ENCODE measurements at places on chromosomes 1 and 21.

DNA sequence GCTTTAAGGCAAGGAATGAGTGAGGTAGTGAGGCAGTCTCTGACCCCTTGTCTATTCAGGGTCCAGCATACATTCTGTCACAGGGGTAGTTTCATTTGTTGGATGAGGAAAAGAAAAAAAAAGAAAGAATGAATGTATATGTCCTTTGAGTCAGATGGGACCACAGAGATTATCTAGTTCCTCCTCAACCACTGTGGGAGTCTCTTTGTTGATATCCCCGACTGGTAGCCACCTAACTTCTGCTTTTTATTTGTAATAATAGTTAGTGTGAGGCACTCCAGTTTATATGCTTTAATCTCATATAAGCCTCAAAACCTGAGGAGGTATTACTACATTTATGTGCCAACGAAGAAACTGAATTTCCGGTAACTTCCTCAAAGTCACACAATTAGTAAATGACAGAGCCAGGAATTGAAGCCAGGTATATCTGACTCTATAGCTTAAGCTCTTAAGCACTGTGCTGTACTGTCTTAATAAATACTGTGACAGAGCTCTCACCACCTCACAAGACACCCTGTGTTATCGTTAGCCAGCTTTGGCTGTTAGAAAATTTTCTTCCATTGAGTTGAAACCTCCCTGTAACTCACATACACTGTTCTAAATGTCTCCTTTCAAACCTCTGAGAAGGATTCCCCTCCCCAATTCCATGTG, 82.2 kb downstream of the MDM4 start:
- DNase-seq: no peak

GRCh38 chr1:229440851-229441537, 7.1 kb upstream of the ACTA1 start:
- peak; percentile 65 for DNase-seq

DNA sequence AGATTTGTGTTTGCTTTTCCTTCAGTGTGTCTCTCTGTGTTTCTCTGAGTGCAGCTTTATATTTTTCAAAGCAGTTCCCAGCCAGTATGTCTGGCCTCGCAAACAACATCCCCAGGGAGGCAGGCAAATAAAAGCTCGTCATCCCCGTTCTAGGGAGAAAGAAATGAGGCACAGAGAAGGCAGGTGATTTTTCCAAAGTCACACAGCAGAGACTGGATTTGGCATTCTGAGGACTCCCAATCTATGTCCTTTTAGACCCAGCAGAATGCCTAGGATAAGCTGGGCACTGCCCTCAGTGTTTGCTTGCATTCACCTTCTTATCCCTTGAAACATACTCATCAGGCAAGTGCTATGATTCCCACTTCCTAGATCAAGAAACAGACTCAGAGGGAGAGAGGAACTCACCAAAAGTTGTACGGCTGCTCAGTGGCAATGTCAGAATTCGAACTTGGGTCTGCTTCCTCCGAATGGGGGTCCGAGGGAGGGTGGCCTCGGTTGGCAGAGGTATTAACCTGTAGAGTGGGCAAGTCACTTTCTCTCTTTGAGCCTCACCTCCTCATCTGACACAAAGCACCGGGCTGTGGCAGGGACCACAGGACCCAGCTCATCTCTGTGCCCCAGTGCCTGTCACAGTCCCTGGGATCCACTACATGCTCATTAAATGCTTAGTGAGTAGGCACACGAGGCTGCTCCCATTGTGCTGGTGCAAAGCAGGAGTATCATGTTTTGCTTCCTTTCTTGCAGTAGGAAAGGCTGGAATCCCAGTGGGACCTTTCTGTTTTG, 4.2 kb downstream of the RAP1GAP start:
- no peak for DNase-seq

DNA sequence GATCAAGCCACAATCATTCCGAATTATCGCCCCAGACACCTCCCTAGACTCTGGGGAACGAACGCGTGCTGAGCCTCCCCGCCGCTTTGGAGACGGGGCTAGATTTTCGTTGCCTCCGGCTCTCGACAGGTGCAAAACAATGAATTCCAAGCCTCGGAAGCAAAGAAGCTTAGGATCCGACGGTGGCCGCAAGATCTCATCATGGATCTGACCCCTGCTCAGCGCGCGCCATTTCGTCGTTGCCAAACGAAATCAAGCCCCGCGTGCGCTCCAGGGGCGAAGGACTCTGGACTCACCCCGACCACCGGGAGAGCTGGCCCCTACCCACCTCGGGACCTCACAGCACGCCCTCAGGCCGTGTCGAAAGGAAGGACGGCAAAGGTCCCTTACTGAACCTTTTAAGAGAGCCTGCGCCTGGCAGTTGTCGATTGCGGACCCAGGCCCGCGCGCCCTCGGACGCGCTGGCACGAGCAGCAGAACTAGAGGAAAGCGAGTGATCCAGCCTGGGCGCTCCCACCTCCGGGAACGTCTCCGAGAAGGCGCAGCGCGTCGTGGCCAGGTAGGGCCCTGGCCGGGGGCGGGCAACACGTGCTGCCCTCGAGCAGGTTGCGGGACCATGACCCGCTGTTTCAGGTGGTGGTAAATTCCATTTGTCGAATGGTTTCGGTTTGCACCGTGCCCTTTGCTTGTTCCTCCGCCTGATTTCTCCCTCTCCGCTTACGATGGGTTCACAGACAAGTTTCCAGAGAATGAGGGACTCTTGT, 1.6 kb upstream of the RUNX3 start:
- no peak for DNase-seq

- peak; percentile 53 for DNase-seq
These were observed 59.2 kb upstream of the SSBP3 start for GRCh38 chr1:54465351-54465811.

DNA sequence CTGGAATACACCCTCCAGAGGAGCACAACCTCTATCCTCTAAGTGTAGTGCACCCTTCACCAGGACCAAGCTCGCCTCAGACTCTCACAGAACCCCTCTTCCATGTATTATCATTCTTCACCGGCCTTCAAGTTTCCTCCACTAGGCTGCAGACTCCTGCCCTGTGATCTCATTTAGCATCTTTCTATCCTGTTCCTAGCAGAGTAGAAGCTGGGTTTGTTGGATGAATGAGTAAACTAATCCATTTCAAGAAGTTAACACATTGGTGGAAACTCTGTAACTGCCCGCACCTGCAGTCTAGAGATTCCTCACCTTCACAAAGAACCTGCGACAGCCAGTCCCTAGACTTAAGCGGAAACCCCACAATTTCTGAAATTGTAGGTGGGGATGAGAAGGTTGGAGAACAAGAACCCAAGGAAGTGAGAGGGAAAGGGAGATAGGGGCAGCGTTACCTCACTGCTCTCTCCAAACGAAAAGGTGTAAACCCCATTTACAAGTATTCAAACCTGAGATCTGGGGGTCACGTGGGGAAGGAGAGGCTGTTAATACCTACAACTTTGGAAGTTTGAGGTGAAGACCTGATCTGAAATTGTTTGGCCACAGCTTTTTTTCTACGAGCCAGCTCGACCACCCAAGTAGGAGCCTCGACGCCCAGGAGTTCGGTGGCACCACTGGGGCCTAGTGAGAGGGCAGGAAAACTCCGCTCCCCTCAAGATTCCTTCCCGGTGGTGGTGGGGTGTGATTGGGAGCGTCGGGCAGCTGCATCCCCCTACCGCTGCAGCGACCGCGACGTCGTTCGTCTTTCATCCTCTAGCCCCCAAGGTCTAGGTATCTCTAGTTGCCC, 1.2 kb downstream of the PTPN14 start:
- DNase-seq: no peak

GRCh38 chr1:47584249-47584648, 146.4 kb downstream of the FOXD2 start:
- no peak for DNase-seq

- DNase-seq: no peak
These were observed 63.7 kb downstream of the SLX9 start for GRCh38 chr21:45003331-45004058.

- DNase-seq: no peak
These were observed 2.3 kb downstream of the HIPK1 start for GRCh38 chr1:113931451-113931851.

DNA sequence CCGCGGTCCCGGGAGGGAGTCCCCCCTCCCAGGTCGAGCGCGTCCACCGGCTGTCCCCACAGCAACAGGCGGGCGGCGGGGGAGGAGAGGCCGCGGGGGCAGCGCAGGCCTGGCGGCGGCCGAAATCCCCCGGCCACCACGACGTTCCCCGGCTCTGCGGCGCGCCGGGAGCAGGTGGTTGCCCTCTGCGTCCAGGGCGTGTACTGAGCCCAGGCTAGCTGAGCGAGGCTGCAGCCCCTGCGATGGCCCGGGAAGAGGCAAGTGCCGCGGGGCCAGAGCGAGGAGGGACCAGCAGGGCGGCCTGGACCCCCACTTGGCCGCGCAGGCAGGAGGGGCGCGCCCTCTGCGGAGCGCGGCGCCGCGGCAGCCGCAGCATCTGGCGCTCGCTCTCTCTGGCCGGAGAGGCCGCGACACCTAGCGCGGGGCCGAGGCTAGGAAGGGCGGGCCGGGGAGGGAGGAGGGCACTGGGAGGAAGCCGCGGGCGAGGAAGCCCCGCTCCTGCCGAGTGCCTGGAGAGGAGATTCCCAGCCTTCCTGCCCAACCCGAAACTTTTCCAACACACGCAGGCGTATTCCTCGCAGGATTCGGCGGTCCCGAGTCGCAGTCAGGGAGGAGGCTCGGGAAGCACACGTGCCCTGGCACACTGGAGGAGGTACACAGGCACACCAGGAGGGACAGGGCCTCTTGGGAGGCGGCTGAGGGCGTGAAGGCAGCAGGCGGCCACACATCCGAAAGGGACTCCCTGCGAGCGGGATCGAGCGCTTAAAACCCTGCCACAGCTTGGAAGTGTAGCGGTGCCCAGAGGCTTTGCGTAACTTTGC, 4.9 kb upstream of the PROX1 start:
- no peak for DNase-seq

All from activated CD8-positive, alpha-beta memory T cell treated with anti-CD3 and anti-CD28 coated beads for 24 hours (primary cell).